ENCODE measurements at places on chromosomes 16 and 17.

GRCh38 chr17:68734187-68734900 is 133.2 kb upstream of the FAM20A start:
- DNase-seq = no peak

- no peak for DNase-seq
Measured at GRCh38 chr16:54098247-54098646, 188.3 kb downstream of the IRX3 start.

DNA sequence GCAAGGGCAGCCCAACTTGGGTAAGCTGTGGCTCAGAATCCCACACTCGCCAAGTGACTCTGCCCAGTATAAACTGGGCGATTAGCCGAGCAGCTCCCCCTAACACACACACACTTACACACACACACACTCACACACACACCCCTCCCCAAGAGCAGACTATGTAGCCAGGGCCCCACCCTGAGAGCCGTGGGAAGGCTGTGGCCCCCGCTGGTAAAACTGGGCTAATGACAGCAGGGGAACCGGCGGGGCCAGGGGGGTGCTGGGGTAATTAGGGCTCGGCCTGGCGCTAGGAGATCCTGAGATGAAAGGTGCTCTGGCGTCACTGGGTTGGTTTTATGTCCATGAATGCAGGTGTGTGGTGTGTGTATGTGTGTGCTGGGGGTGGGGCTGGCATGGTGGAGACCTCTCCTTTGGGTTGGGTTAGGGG is 1.1 kb upstream of the THRA start:
- no peak for DNase-seq

DNA sequence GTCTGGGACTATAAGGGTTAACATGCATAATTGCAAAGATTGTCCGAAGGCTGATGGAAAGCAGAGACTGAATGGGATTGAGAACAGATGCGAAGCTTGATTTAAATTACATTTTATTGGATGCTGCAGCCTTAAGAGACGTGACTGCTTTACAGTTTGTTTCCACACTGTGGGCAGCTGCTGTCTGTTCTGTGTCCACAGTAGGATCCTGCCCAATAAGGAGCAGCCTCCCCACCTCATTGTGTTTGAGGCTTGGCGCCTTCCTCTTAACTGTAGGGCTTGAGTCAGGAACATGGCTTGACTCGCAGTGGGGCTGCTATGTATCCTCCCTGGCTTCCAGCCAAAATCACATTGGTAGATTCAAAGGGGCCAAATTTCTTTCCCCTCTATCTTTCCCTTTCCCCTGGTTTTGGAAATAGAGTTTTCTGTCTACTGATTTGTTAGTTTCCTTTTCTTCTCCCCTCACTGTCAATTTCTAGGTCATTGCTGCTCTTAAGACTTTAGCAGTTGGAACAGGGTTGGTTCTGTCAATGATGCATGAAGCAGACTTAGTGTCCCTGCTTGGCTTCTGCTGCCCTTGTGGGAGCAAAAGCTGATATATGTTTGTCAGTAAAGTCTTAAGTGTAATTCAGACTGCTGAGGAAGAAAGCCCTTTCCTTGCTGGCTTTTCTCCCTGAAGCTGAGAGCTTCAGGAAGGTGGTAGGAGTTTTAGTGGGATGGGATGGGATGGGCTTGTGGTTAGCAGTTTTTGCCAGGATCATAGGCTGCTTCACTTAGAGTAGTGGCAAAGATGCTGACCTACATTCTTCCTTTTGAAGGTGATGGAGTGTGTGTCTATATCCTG is 5.0 kb upstream of the RARA start:
- no peak for DNase-seq

DNA sequence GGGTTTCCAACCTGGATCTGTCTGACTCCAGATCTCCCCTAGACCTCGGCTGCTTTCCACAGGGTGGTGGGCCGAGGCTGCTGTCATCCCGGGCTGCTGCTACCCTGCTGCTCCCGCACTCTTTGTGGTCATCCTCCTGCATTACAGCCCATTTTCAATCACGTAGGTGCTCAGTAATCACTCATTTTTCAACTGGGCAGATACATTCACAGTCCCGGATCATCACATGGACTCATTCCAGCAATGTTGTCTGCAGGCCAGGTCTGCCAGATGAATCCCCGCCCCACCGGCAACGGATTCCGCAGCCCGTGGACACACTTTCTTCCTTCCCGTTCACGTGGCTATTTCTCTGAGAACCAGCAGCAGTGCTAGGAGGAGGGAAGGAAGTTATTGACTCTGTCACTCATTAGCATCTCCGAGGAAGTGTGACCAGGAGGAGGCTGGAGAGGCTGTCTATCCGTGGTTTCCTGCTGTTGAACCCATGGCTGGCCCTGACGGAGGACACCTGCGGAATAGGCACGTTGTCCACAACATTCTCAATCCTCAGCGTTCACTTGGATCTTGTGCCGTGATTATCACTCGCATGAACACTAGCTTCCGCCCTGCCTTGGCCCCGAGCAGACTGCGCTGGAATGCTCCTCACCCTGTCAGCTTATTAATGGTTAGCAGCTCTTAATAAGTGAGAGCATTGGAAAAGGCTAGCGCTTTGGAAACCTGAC is 14.7 kb upstream of the ZCCHC14 start:
- no peak for DNase-seq

- no peak for DNase-seq
Measured at GRCh38 chr17:75712446-75712845, 8.8 kb upstream of the ITGB4 start.

- DNase-seq = no peak
Measured at GRCh38 chr16:84832488-84833143, 12.8 kb downstream of the CRISPLD2 start.

GRCh38 chr16:24729243-24729950 is at the start of gene TNRC6A:
TNRC6A (plus strand) TSS chr16:24729651; CDS start chr16:24729842, 191 bp downstream.
- DNase-seq = peak; percentile 84

DNA sequence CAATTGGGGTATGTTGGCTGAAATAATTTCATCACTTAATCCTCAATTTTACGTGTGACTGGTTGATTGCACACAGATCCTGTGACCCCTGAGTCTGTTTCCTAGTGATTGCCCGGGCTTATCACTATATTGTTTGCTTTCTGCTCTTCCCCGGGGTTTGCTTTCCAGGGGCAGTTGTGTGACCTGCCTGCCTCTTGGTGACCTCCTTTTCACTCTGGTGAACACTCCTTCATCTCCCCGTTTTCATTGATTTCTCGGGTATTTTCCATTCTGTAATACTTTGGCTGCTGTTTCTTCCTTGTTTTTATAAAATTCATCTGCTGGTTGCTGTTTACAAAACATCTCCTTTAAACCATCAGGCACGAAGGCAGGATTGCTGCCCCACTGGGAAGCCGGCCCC is 36.0 kb downstream of the NTN1 start:
- no peak for DNase-seq

DNA sequence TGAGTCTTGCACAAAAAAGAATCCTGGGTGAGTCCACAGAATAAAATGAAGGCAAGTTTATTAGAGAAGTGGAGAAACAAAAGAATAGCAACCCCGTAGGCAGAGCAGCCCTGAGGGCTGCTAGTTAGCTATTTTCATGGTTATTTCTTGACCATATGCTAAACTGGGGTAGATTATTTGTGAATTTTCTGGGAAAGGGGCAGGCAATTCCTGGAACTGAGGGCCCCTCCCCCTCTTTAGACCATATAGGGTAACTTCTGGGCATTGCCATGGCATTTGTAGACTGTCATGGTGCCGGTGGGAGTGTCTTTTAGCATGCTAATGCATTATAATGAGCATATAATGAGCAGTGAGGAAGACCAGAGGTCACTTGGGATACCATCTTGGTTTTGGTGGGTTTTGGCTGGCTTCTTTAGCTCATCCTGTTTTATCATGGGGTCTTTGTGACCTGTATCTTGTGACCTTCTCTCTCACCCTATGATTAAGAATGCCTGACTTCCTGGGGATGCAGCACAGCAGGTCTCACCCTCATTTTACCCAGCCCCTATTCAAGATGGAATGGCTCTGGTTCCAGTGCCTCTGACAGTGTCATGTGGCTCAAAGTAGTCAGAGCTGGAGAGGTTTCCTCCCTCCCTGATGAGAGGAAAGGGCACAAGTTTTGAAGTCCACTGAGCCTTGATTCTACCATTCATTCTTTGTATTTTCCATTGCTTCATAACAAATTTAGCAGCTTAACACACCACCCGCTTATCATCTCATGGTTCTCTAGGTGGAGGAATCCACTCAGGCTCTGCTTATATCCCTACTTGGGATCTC is 55.7 kb upstream of the LGALS9 start:
- DNase-seq = no peak

DNA sequence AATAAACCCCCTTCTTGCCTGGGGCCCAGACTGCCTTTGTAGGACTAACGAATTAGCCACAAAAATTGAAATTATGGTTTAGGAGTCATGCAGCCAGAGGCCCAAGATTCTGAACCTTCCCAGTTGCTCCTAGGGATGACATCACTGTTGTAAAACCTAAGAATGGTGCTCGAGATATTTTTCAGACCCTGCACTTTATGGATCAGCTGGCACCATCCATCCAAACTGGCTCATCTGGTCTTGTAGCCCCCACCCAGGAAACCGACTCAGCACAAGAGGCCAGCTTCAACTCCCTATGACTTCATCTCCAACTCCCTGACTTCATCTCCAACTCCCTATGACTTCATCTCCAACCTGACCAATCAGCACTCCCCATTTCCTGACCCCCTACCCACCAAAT is 10.9 kb upstream of the EVPL start:
- no peak for DNase-seq

DNA sequence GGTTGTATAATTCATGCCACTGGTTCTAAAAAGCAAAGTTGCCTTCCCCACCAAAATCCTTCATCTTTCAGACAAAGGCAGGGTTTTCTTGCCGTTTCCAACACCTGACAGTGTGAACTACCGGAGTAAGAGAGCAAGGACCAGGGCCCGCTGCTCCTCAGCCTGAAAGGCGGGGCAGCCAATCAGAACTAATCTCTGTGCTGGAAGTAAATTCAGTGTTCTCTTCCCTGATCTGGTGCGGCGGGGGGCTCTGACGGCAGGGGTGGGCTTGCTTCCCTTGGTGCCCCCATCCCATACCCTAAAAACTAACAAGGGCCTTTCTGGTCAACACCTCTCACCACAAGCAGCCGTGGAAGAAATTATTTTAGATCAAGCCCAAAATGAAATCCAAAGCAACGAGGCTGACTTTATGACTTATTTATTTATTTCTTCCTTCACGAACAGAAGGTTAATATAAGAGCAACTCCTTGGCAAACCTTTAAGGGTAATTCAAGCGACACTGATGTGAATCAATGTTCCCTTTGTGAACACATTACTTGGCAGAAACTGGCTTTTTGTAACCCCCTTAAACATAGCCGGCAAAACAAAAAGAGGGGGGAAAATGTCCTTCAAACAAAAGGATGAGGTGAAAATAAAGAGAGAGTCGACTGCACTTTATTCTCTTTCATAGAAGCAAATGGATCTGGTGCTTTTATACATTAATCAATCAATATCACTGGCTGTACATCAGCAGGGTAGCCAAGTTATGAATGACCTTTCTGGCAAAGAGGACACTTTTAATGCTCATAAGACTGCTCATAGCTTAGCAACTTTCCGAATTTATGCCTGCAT is 189.9 kb downstream of the ZFHX3 start:
- DNase-seq = no peak

GRCh38 chr17:71467719-71468118 is 653.1 kb upstream of the SOX9 start:
- DNase-seq = no peak

DNA sequence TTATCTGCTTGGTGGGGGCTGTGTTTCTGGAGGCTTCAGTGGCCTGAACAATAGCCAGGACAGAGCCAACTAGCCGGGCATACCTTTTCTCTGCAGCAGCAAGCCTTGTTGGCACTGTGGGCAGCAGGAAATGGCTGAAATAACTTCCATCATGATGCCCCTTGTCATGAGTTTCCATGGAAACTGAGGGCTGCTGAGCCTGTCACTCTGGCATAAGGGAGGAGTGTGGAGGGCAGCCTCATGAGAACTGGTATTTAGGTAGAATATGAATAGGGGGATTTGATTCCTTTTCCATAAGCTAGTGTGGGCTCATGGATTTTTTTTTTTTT is 39.4 kb downstream of the PLCG2 start:
- DNase-seq = no peak
